Mesangial cell (primary cell): ENCODE measurements at places on chromosomes 5 and 9. TPM values are rescaled to one million over a fixed set of nuclear protein-coding genes. Genes with fewer than 3 reads are reported as not detected.

MYMK gene
- not detected in 2 replicates for total RNA-seq

CARTPT gene
- not detected in 2 replicates for total RNA-seq

MAMDC2 gene
- total RNA-seq, result 12.4 and 18.3 TPM in 2 replicates

NMUR2 gene
- 0.13 and 0.16 TPM in 2 replicates for total RNA-seq

TMEM38B gene
- total RNA-seq, result 5.5 and 7.7 TPM in 2 replicates

RASGEF1C gene
- total RNA-seq, result 0.13 TPM in 1 of 2 replicates, not detected in the other

GFRA3 gene
- total RNA-seq, result under 0.01 TPM in 1 of 2 replicates, not detected in the other

NEURL1B gene
- 0.51 and 2.9 TPM in 2 replicates for total RNA-seq

LHX3 gene
- total RNA-seq, result not detected in 2 replicates

MLLT3 gene
- 16.1 and 22.9 TPM in 2 replicates for total RNA-seq

ADGRD2 gene
- not detected in 2 replicates for total RNA-seq

SPATA31A3 gene
- not detected in 2 replicates for total RNA-seq

ZNF169 gene
- total RNA-seq, result 1.6 and 1.9 TPM in 2 replicates

DOCK8 gene
- 0.49 and 2.8 TPM in 2 replicates for total RNA-seq

TYRP1 gene
- total RNA-seq, result not detected in 2 replicates

PCDHA8 gene
- total RNA-seq, result 0.13 TPM in 1 of 2 replicates, not detected in the other
